Thoracic aorta endothelial cell (primary cell): ENCODE measurements at places on chromosomes 2 and 18. TPM values are rescaled to one million over a fixed set of nuclear protein-coding genes. Genes with fewer than 3 reads are reported as not detected.

ERCC3 gene
- 48.7 and 50.3 TPM in 2 replicates for total RNA-seq

STAMBP gene
- total RNA-seq = 14.8 and 17.7 TPM in 2 replicates

ADRA2B gene
- total RNA-seq = not detected in 2 replicates

WDSUB1 gene
- 5.7 and 6.1 TPM in 2 replicates for total RNA-seq

HOXD12 gene
- not detected in 2 replicates for total RNA-seq

ST6GAL2 gene
- not detected in 2 replicates for total RNA-seq

NPHP1 gene
- total RNA-seq = 6.1 and 7.9 TPM in 2 replicates

CTAGE1 gene
- total RNA-seq = not detected in 2 replicates

NT5C1B gene
- not detected in 2 replicates for total RNA-seq

TTN gene
- total RNA-seq = 1.9 and 3.2 TPM in 2 replicates

PTMA gene
- total RNA-seq = 1,813 and 1,929 TPM in 2 replicates

FHOD3 gene
- total RNA-seq = 0.07 TPM in 1 of 2 replicates, not detected in the other
